ENCODE measurements at places on chromosomes 16 and 17.

GRCh38 chr17:57294629-57295501, 38.5 kb downstream of the MSI2 start:
- peak; percentile 80 for DNase-seq

DNA sequence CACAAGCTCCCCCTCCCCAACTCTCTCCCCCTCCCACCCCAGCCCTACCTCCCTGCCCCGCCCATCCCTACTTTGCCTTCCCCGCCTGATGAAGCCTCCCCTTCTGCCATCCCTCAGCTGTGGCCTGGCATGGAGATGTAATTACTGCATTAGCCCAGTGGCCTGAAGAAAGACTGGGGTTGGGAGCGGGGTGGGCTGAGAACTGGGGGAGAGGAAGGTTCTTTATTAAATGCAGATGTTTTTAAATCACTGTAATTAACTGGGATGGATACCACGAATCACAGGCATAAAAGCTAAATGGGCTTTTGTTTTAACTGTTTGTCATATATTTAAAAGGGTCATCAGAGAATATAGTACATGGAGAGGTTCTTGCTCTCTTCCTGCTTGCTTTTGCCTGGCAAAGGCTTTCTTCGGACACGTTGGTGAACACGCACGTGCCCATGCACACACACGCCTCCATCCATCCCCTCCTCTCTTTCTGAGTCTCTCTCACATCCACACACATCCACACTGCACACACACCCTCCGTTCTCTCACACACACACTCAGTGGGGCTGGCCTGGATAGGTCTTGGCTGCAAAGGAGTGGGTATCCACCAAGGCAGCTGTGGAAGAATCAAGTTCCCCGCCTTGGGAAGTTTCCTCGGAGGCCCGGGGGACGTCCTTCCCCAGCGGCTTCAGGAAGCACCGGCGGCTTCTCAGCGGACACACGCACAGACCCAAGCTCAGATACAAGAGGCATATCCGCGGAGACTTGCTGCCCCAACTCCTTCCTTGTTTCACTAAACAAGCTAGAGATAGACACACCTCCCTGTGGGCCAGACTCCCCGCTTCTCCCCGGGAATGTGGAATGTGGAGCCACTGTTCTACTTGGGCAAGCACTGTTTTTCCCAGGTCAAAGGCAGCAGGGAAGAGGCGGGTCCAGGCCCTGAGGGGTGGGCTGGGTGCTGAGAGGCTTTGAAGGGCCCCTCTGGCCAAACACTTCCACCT, 27.4 kb upstream of the TNRC6C start:
- no peak for DNase-seq

DNA sequence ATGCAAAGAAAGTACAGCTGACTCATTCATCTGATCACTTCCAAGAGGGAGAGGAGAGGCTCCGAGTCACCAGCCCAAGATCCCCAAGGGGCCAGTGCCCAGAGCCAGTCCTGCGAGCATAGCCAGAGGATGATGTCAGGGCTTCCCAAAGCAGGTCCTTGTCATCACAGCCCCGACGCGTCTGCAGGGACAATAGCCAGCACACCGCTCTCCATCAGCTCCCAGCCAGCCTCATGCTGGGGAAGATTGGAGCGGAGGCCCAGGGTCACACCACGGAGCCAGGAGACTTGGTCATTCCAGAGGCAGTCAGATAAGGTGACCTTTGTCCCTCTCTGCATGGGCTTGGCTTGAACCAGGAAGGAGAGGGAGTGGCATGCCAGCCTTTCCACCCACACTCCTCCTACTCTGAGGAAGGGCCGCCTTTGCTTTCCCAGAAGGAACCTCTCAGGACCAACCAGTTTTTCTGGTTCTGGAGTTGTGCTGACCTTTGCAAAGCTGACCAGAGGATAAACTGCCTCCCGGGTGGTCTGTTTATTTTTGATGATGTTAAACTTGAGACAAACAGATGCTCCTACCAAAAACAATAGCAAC, 58.3 kb upstream of the ARHGAP44 start:
- no peak for DNase-seq

- DNase-seq: no peak
Measured at GRCh38 chr16:25868706-25869370, 177.1 kb downstream of the HS3ST4 start.

- no peak for DNase-seq
Measured at GRCh38 chr17:61455324-61456060, 3.3 kb downstream of the TBX4 start.

GRCh38 chr17:37510056-37510455, 20.4 kb downstream of the DUSP14 start:
- no peak for DNase-seq

GRCh38 chr17:57442401-57442823, 186.1 kb downstream of the MSI2 start:
- no peak for DNase-seq

GRCh38 chr17:36131421-36131820, 27.8 kb downstream of the CCL4 start:
- DNase-seq: no peak

GRCh38 chr17:65712383-65713267, 151.2 kb upstream of the AXIN2 start:
- DNase-seq: no peak
